Muscle of back (tissue), 13 donors: ENCODE measurements at places on chromosomes 13 and 19.

DNA sequence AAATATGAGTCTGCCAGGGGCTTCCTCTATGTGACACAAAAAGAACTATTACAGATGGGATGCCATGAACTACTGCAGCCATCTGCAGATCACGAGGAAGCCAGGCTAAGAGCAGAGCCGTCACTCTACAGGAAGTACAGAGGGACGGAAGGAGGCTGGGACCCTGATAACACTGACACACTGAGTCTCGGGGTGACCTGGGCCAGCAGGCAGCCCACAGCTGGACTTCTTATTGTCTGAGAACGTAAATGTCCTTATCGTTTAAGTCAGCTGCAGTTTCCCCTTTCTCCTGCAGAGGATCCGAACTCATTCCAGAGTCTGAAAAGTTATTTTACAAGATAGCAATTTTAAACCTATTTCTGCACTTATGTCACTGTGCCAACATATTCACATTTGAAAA is 20.7 kb downstream of the PARP4 start:
- no peak for DNase-seq

GRCh38 chr13:99299256-99299919 is 7.8 kb downstream of the GPR183 start:
- no peak for DNase-seq

GRCh38 chr19:58531034-58531840 is 11.6 kb upstream of the ZBTB45 start:
- no peak for DNase-seq

GRCh38 chr19:55648585-55649267 is 714 bp downstream of the CCDC106 start:
- DNase-seq = peak; percentile 59

DNA sequence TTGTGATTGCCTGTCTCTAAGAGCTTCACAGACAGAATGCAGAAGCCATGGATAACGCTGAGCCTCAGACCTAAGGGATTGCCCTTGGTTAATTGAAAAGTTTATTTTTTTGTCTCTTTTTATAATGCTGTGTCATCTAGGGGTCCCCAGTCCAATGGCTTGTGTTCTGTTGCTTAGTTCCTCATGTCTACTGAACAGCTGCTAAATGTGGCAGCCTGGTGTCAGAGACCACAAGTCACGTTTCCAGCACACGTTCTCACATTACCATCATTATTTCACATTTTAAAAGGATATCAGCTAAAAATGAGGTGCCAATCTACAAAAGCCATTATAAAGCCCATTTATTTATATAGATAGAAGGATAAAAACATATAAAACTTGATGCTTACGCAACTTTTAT is 1362.0 kb downstream of the PCDH9 start:
- DNase-seq = no peak

DNA sequence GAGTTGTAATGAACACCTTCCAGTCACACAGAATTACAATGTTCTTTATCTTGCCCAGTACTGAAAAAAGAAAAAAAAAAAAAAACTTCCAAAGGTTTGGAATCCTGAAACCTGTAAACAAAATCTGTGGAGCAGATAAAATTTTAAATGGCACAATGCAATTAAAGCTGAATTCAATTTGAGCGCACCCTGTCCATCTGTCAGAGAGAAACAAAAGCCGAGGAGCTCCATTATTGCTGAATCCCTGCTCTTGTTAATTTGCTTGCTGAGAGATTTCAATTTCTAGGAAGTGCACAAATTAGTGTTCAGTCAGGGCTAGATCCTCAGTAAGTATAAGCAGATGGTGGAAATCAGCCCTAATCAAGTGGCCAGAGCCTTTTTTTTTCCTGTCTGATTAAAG is 65.2 kb downstream of the DACH1 start:
- DNase-seq = no peak

DNA sequence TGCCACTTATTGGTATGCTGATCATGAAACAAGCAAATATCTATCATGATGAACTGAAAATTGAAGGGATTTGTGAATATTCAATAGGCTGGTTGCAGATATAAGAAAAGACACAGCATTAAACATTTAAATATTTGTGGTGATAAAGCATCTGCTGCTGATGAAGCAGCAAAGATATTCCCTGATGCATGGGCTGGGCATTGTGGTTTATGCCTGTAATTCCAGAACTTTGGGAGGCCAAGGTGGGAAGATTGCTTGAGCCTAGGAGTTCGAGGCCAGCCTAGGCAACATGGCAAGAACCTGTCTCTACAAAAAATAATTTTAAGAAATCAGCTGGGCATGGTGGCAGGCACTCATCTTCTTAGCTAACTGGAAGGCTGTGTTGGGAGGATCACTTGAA is 54.5 kb downstream of the GPR180 start:
- no peak for DNase-seq

- DNase-seq = no peak
Observed at GRCh38 chr13:112270951-112271350, 105.2 kb upstream of the SPACA7 start.

- DNase-seq = no peak
Observed at GRCh38 chr19:45777395-45777961, 4.8 kb downstream of the DMPK start.

DNA sequence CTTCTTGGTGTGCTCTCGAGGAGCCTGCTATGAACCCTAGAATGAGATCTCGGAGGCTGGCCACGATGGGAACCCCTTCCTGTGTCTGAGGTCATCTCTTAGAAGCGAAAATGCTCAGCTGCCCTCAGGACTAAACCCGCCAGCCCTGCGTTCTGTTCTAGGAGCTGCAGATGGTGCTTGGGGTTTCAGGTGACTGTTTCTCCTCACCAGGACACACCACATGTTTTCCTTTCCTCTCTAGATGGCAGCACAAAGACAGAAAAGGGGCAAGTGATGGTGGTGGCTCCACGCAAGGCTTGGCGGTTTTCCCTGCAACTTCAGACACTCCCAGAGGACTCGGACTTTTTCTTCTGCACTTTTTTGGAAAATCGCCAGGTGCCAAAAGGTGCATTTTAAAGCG is 60.1 kb downstream of the RNASEH2B start:
- no peak for DNase-seq

- DNase-seq = no peak
Observed at GRCh38 chr13:33383724-33384577, 98.4 kb upstream of the STARD13 start.

- no peak for DNase-seq
Observed at GRCh38 chr13:44795176-44795575, 194.1 kb downstream of the NUFIP1 start.

GRCh38 chr13:109881347-109881725 is 95.0 kb upstream of the IRS2 start:
- no peak for DNase-seq

DNA sequence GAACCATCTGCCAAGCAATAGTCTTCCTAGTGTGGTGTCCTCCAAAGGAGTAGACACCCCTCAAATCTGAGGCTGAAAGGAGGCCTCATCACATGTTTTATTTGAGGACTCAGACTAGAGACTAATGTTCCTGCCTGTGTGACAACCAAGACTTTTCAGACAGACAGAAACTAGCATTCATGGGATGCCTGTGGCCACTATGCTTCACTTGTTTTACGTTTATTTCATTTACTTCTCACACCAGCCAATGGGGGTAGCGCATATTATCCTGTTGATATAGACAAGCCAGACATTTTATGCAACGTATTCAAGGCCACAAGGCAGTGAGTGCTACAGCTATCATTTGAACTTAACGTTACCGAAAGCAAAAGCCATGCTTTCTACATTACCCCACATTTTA is 391.7 kb upstream of the HTR2A start:
- DNase-seq = no peak

DNA sequence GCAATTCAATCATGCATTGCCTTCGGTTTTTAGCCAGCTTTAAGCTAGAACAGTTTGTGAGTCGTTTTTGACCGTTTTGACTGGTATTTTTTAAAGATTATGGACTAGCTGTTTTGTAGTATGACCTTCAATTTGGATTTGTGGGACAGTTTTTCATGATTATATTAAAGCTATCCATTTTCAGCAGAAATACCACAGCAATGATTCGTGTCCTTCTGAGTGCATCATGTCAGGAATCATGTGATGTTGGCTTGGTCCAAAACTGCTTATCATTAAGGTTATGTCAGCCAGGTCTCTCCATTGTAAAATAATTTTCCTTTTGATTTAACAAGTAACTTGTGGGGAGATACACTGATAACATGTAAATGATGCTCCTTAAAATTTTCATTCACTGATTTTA is 229.0 kb downstream of the POSTN start:
- DNase-seq = no peak

DNA sequence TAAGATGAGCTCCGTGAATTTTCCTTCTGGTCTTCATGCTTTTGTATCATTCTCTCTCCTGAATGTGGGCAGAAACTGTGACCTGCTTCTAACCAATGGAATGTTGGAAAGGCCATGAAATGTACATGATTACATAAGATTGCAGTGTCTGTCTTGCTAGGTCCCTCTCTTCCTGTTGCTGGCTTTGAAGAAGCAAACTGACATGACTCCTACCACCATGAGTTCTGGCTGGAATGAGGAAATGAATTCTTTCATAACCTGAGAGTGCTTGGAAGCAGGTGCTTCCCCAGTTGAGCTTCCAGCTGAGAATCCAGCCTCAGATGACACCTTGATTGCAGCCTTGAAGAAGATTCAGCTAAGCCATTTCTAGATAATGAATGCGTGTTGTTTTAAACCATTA is 275.0 kb upstream of the MIR17HG start:
- DNase-seq = no peak

DNA sequence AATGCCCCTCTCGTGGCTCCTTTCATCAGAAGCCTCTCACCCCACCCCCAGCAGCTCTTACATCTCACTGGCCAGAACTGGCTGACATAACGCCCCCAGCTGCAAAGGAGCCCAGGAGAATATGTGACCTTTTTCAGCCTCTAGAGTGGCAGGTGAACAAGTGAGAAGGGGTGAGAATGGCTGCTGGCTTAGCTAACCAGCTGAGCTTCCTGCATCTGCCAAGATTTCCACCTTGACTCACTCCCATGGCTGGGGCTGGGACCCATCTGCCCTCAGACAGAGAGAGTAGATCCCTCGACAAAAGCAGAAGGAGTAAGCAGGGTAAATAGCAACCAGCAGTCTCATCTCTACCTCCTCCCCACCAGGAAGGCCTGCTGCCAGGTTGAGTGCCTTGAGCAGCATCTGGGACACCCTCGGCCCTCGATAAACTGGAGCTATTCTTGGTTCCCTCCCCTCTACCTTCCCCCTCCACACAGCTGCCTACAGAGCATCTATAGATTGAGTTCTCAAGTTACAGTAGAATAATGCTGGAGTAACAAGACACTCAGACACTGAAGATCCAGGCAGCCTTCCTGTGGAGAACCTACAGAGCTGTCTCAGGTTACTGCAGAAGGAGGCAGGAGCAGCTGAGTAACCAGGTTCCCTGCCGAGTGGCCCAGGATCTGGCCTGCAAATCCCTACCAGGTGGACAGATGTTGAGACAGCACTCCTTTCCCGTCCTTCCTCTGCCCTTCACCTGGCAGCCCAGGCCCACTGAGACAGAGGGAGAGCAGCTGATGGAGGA is 15.5 kb downstream of the KASH5 start:
- DNase-seq = peak; percentile 57

- no peak for DNase-seq
Observed at GRCh38 chr19:28301463-28301862, 911.5 kb downstream of the UQCRFS1 start.

GRCh38 chr13:78265098-78265497 is 338.3 kb downstream of the POU4F1 start:
- no peak for DNase-seq

- DNase-seq = no peak
Observed at GRCh38 chr13:48906200-48906599, 69.5 kb upstream of the FNDC3A start.

GRCh38 chr19:16327911-16328823 is 3.5 kb downstream of the KLF2 start:
- peak; percentile 82 for DNase-seq

- no peak for DNase-seq
Observed at GRCh38 chr19:21084343-21084742, 2.3 kb downstream of the ZNF714 start.

GRCh38 chr13:31761951-31762350 is 22.6 kb downstream of the RXFP2 start:
- DNase-seq = no peak

GRCh38 chr13:44389060-44389666 is 15.5 kb downstream of the SERP2 start:
- DNase-seq = no peak

- DNase-seq = no peak
Observed at GRCh38 chr13:24053519-24054251, 106.8 kb upstream of the SPATA13 start.

DNA sequence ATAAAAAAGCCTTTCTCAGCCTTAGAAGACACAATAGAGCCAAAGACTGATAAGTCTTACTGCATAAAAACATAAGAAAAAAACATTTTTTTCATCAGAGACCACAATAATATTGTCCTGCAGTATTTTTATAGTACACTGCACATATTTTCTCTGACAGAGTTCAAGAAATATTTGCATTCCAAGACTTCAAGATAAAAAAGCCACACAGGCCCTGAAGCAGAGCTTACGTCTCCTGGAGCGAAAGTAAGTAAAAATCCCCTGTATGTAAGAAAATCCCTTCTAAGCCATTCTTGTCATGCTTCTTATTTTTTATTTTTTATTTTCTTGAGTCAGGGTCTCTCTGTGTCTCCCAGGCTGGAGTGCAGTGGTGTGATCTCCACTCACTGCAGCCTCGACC is 755.9 kb downstream of the LIG4 start:
- DNase-seq = no peak

GRCh38 chr19:41395355-41395754 is 1.8 kb downstream of the EXOSC5 start:
- no peak for DNase-seq

- peak; percentile 72 for DNase-seq
Observed at GRCh38 chr13:99955747-99956472, 15.7 kb downstream of the ZIC5 start.

GRCh38 chr13:76868371-76868770 is 17.8 kb downstream of the KCTD12 start:
- no peak for DNase-seq

- no peak for DNase-seq
Observed at GRCh38 chr13:76697288-76697687, 188.9 kb downstream of the KCTD12 start.

- DNase-seq = no peak
Observed at GRCh38 chr13:29597706-29598105, 2.2 kb upstream of the SLC7A1 start.
